ENCODE measurements at places on chromosomes 4 and X.
A peak's percentile ranks its signal among the peaks of the same experiment; 100 is the strongest.

DNA sequence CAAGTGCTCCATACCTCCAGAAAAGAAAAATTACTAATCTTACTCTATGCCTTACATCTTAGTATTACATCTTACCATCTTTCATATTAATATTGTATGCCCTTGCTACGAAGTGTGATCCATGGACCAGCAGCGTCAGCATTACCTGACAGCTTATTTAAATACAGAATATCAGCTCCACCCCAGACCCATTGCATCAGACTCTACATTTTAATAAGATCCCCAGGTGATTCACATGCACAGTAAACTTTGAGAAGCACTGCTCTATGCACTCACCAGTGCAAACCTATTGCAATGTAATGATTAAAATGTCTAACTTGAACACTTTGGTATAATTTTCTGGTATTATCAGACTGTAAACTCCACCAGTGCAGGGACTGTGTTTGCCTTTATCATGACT, 14.1 kb upstream of the SH3D19 start:
- DNase-seq: no peak

DNA sequence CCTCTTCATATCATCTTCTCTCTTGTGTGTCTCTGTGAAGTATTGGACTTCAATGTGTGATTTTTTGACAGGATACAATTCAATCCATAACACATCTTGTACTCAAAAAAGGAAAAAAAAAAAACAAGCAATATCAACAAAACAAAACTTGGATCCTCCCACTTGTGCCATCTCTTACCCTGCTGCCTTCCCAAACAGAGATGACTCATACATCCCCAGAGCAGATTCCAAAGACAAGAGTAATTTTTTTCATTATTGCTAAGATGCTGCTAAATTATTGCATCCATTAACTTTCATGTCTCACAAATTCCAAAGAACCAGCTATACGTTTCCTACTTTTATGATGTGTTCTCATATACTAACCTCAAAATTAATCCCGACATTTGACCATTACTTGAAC, 479.2 kb downstream of the GBA3 start:
- no peak for DNase-seq

GRCh38 chrX:27915617-27916016, 65.6 kb downstream of the DCAF8L1 start:
- no peak for DNase-seq

DNA sequence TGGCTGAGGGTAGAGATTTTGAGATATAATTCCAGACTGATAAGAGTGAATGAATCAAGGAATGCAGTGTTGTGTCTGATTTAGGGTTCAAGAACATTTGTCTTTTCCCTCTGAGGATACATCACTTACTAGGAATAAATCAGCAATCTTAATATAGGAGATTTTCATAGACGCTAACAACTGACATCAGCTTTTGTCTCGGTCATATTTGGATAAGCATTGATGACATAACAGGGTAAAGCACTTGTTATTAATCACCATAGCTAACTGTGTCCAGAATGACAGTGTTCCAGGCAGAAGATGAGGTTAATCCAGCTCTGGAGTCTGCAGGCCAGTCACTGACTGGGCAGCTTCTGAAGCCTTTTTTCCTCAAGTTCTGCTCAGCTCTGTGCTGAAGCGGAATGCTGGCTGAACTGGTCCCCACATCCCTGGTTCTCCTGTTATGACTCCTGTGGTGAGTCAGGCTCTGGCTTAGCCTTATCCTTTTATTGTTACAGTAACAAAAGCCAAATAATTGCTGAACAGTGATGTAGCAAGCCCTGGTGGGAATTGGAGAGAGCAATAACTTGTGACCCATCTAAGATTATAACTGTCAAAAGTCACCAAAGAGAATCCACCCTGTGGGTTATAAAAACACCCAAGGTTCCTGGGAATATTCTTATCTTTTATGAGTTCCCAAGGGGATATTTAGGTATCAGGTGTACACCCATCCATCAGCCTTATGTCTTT, 41.8 kb downstream of the FNIP2 start:
- DNase-seq: no peak

- DNase-seq: no peak
Measured at GRCh38 chr4:104425948-104426347, 68.7 kb downstream of the CXXC4 start.

DNA sequence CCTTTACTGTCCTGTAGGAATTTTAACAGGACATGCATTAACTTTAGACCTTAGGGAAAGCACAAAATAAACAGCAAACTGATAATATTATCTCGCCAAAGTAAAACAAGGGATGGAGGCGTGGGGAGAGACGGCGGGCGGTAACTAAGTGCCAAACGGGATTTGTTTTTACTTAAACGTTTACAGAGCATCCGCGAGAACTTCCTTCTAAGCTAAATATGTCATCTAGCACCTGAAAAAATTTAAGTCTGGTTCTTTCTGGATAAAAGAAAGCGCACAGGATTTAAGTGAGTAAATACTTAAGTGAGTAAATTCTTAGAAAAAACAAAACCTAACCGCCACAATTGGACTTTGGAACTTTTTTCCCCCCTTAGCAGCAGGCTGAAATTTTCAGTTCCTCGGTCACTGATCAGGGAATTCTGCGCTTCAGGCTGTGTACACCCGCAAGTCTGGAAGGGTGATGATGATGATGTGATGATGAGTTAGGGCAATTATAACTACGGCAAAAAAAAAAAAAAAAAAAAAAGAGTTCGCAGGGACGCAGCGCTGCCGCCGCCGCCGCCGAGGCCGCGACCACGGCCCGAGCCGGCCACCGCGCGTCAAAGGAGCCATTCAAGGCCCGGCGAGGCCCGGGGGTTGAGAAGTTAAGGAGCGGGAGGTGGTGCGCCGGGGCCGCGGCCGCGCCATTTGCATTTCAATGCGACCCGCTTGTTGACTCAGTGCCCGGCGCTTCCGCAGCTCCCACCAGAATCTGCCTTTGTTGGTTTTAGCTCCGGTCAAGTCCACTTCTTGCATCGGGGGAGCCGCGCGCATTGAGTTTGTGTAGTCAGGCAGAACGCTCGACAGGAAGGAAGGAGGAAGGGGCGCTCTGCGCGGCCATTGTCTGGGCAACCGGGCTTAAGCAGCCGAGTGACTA, 108.8 kb downstream of the SPRY1 start:
- DNase-seq: peak; percentile 59

DNA sequence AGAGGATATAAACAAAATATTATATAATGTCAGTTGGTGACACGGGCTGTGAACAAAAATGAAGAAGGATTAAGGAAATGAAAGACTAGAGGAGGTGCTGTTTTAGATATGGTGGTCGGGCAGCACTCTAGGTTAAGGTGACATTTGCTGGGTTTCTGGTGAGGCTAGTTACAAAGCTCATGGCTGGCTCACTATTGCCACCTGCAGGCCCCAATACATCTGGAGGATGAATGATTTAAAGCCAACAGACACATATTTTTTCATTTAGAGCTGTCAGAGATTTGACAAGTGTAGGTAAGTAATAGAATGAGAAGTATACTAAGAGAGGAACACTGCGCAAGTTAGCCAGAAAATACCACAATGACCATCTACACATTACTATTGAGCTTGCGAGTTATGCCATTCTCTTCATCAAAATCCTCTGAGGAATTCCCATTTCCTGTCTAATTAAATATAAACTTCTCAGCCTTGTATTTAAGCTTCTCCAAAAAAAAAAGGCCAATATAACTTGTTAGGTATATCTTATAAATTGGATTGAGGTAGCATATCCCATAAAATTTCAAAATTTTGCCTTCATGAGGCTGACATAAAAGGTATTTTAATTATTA, 6.4 kb upstream of the FGG start:
- peak; percentile 22 for DNase-seq

- no peak for DNase-seq
Measured at GRCh38 chr4:102055805-102056204, 265.3 kb downstream of the BANK1 start.

GRCh38 chr4:105831189-105831588, 64.1 kb upstream of the NPNT start:
- no peak for DNase-seq
